Stimulated activated CD8-positive, alpha-beta memory T cell treated with anti-CD3 and anti-CD28 coated beads, Interleukin-2, amount 100 ng/mL, for 48 hours (primary cell): ENCODE measurements at places on chromosomes 7 and 10.

- DNase-seq: no peak
Observed at GRCh38 chr10:99880080-99880835, 97.8 kb downstream of the ABCC2 start.

DNA sequence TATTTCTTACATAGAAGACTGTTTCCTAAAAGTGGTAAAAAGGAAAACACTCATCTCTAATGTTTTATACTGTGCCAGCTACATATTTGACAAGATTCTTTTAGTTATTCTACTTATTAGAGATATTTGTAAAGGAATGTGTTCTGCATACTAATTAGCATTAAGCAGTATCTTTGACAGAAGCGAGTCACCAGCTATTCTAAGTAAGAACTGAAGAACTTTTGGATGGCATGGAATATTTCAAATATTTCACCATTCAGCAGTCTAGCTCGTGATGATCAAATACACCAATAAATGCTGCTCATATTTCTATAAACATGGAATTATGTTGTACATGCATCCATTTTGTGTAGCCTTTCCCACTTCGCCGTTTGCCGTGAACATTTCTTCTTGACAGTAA, 241.6 kb upstream of the TCF7L2 start:
- no peak for DNase-seq

DNA sequence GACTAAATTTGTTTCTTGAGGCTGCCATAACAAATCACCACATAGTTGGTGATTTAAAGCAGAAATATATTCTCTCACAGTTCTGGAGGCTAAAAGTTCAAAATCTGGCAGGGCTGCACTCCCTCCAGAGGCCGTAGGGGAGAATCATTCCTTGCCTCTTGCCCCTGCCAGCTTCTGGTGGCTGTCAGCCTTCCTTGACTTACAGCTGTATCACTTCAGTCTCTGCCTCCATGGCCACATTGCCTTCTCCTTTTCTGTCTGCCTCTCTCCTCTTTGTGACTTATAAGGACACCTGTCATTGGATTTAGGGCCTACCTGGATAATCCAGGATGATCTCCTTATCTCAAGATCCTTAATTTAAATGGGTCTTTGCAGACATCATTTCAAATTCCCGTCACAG, 5.8 kb upstream of the LRRC4 start:
- DNase-seq: no peak

GRCh38 chr10:88913127-88913526, 33.1 kb downstream of the STAMBPL1 start:
- no peak for DNase-seq

DNA sequence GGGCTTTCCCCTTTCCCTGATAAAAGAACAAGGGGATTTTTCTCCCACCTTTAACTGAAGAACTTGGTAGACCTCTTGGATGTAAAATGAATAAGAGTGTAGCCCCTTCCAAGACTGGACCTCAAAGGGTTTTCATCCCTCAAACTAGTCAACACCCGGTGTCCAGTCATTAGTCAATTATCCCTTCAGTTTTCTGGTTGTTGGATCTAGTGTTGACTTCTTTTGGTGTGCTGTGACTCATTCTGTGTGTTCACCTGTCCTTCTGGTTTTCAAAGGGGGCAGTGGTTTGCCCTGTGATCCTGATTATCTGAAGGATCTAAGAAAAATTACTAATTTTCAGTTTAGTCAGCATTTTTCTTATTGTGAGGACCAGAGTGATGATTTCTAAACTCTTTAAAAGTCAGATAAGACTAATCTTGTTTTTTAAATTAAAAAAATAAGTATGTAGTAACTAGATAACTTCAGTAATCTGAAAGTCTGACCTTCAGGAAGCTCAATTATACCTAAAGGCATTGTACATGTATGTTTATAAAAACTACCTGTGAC, 583.5 kb downstream of the CNTNAP2 start:
- DNase-seq: no peak

GRCh38 chr10:125257521-125258108, 97.3 kb upstream of the CTBP2 start:
- no peak for DNase-seq

- no peak for DNase-seq
Observed at GRCh38 chr7:138097064-138097741, 20.9 kb downstream of the AKR1D1 start.

GRCh38 chr7:88106434-88106833, 113.4 kb downstream of the SRI start:
- DNase-seq: no peak

DNA sequence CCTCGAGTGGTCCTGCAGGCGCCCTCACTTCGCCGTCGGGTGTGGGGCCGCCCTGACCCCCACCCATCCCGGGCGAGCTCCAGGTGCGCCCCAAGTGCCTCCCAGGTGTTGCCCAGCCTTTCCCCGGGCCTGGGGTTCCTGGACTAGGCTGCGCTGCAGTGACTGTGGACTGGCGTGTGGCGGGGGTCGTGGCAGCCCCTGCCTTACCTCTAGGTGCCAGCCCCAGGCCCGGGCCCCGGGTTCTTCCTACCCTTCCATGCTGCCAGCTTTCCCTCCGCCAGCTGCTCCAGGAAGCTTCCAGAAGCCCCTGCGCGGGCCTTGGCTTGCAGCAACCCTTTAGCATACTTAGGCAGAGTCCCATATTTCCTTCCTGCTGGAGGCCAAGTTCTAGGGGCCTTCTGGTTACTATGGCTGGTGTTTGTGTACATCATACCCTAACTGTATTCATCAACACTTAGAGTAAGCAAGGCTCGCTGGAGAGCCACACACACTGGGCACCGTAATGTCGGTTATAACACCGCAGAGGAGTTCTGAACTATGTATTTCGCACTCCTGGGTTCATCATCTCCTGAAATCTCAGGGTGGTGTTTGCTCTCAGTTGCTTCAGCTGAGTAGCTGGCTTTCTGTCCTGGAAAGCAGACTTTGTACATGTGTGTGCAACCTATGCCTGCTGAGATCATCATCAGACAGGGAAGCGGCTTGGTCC, 471 bp downstream of the MGMT start:
- DNase-seq: no peak

DNA sequence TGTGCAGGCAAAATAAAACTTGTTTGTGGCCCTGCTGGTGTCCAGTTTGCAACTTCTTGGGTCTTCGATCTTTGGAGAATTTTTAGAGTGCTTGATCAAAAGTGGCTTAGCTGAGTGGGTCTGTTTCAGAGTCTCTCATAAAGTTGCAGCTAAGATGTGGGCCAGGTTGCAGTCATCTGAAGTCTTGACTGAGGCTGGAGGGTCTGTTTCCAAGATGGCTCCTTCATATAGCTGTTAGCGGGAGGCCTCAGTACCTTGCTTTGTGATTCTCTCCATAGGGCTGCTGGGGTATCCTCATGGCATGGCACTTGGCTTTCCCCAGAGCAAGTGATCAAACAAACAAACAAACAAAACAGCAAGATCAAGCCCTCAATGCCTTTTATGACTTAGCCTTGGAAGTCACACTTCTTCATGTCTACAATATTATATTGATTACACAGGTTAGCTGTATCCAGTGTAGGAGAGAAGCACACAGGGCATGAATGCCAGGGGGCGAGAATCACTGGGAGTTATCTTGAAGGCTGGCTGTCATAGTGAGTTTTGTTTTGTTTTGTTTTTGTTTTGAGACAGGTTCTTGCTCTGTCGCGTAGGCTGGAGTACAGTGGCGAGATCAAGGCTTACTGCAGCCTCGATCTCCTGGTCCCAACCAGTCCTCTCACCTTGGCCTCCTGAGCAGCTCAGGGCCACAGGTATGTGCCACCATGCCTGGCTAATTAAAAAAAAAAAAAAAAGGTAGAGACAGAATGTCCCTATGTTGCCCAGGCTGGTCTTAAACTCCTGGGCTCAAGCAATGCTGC, 10.2 kb downstream of the CYP26A1 start:
- DNase-seq: no peak

- no peak for DNase-seq
Observed at GRCh38 chr10:101625821-101626412, 37.8 kb downstream of the DPCD start.

DNA sequence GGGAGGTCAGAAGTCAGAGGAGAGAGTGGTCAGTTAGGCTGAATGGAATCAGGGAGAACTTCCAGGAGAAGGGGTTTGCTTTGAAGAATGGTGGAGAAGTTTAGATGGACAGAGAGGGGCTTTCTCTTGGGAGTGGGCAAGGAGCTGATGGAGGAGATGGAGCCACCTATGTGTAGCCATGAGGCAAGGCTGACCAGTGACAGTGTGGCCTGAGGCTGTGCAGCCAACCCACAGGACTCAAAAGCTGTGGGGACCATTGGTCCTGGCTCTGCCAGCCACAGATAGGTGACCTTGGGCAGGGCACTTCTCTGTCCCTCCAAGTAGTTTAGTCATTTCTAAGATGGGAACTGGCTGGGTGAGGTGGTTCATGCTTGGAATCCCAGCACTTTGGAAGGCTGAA, 18.7 kb downstream of the NEURL1 start:
- DNase-seq: no peak

DNA sequence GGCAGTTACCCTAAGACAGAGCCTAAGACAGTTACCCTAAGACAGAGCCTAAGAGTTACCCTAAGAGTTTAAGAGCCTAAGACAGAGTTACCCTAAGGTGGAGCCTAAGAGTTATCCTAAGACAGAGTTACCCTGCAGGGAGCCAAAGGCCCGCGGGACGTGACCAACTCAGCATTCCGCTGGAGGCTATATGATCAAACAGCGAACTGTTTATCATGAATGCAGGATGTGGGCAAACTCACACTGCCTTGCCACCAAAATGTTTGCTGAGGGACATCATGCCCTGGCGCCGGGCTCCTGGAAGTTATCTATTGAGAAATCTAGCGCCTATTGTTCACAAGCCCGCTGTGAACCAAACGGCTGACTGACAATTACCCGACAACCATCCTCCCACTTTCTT, 49.9 kb downstream of the BLVRA start:
- no peak for DNase-seq

GRCh38 chr7:134458806-134459698, at the start of gene AKR1B1:
Gene AKR1B1 (minus strand): TSS chr7:134459100. CDS start chr7:134459062, 38 bp downstream.
- DNase-seq: peak; percentile 83

DNA sequence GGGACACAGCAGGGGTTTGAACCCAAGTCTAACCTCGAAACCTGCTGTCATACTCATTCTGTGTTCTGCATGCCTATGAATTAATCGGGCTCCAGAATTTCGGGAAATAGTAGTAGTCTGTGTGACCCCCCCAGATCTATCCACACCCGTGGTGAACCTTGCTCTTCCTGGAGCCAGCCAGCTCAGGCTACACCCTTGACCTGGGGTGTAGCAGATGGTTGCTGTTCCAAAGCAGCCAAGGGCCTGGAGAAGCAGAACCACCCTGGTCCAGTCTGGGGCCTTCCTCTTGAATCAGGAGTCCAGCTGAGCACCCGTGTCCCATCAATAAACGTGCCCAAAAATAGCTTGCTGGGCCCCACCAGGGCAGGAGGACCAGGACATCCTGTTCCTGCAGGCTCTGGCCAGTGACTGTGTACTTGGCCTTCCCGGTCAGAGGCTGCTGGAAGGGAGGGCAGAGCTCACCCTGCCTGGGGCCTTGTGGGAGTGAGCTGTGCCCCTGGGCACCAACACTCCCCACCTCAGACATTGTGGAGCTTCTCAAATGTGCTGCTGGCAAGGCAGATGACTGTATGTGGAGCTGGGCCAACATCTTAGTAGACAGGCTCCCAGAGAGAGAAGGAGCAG, 101.2 kb upstream of the ZNF716 start:
- no peak for DNase-seq

DNA sequence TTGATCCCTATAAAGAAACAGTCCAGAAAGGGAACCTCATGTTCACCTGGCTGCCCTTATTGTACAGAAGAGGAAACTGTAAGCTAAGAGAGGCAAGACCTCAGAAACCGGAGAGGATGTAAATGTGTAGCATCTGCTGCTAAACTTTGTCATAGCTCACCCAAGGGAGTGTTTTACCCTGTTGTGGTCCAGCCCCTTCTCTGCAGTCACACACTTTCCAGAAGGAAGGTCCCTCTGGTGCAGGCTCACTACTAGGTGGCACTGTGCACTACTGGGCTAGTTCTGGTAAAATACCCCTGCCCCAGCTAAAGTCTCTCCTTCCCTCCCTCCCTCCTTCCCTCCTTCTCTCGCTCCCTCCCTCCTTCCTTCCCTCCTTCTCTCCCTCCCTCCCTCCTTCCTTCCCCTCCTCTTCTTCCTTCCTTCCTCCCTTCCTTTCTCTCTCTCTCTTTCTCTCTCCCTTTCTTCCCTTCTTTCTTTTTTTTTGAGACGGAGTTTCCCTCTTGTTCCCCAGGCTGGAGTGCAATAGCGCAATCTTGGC, 42.5 kb upstream of the LCOR start:
- DNase-seq: no peak

DNA sequence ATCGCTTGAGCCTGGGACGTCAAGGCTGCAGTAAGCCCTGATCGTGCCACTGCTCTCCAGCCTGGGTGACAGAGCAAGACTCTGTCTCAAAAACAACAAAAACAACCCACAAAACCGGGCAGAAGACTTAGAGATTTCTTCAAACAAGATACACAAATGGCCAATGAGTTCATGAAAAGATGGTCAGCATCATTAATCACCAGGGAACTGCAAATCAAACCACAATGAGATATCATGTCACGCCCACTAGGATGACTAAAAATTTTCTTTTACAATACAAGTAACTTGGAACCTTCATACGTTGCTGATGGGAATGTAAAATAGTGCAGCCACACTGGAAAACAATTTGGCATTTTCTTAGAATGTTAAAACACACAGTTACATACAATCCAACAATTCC, 77.3 kb upstream of the GRID1 start:
- no peak for DNase-seq

DNA sequence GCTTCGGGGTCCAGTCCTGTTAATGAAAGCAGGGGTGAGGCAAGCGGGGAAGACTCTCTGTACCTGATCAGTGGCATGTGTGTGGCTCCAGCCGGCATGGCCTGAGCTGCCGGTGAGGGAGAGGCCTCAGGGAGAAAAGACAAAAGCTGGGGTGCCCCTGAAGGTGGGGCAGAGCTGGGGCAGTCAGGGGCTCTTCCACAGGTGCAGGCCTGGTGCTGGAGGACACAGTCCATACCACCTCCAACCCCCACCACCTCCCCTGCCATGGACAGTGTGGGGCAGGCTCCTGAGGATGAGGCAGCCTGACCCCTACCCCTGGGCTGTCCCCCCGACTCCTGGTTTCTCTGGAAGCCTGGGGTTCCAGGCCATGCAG, 129.5 kb downstream of the LHPP start:
- DNase-seq: no peak

DNA sequence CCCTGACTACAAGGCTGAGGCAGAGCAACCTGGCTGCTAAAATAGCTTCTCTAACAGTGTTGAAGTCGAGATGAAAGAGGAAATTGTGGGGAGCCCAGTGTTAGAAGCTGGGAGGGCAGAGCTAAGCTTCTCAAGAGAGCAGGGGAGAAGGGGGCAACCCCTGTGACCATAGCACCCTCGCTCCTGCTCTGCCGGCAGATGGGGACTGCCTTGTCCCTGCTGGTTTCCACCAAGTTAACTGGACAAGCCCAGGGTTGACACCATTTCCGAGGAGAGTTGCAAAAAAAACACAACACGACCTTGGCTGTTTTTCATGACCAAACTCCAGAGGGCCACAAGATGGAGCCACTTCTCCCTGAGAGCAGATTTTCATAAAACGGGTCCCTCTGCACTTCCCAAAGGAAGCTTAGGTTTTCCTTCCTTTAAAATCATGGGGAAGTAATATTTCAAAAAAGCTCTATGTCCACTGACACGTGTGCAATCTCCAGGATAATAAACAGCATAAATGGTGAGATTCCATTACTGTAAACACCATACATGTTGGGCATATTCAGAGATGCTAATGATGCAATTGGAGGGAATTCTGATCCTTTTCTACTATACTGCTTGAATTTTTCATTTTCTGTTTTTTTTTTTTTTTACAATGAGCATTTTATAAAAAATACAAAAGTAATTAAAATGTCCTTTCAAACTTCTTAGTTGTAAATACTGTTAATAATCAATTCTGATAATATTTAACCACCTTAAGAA, 140.4 kb downstream of the PIP4K2A start:
- no peak for DNase-seq

GRCh38 chr7:69847921-69848612, 249.8 kb downstream of the AUTS2 start:
- no peak for DNase-seq
